DMS79 treated with DMSO at 0.1 percent for 48 hours (cell line): ENCODE measurements at places on chromosomes 3 and 15.

- DNase-seq: no peak
These were observed 35.3 kb downstream of the PBRM1 start for GRCh38 chr3:52650439-52650838.

DNA sequence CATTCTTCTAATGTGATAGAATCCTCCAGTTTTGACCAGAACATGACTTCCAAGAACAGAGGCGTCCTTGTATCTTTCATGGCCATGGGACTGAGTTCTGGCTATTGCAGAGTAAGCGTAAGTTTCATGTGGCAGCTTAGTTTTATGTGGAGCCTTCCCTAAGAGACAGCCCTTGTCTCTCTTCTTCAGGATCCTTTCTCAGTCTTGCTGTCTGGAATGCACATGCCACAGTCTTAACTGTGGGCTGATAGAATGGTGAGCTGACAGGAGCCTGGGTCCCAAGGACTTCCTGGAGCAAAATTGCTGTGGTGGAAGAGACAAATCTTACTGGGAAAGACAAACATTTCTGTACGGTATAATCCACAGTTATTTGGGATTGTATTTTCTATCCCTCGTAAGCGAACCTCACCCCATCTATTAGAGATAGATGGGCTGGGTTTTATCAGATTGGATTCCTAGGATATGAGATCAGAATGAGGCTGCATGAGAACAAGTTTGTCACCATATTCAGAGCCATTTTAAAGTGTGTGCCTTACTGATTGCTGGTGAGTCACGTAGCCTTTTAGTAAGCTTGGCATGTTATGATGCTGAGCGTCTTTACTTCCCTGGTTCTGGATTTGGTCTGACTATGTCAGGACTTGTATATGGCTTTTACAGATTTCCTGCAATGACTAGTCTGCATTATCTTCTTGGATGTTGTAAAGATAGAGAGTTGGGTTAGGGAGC is 32.8 kb downstream of the CDIN1 start:
- no peak for DNase-seq

DNA sequence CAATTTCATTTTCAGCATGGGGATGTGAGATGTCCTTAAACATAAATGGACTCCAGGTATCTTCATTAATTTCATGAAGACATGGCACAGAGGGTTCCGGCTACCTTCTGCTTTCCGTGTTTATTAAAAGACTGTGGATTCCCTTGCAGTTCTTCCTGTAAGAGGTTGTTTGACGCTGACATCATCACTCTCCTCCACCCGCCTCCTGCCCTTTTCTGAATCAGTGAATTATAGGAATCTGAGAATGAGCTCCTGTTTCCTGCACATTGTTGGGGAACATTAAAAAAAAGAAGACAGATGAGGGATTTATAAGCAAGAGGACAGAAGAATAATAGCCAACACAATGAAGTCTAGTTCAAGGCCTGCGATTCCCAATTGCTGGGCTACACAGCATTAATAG is 191.3 kb downstream of the LPP start:
- no peak for DNase-seq

GRCh38 chr15:89576417-89576773 is 1.1 kb downstream of the TICRR start:
- DNase-seq: no peak

DNA sequence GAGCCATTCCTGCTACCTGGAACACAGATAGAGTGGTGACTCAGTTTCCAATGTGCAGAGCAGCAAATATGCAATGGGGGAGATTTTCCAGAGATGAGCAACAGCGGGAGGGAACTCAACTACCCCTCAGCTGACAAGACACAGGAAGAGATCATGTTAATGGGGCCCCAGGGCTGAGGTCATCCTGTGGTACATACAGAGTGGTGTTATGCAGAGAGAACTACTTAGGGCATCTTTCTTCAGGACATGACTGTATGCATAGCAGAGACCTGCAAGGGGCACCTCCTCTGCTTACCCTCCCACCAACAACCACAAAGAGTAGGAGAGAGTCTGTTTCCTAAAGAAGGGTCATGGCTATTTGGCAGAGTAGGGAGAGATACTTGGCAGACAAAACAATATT is 6.8 kb upstream of the TBC1D5 start:
- DNase-seq: no peak

- no peak for DNase-seq
These were observed 37.5 kb downstream of the NBEAL2 start for GRCh38 chr3:47016934-47017435.

DNA sequence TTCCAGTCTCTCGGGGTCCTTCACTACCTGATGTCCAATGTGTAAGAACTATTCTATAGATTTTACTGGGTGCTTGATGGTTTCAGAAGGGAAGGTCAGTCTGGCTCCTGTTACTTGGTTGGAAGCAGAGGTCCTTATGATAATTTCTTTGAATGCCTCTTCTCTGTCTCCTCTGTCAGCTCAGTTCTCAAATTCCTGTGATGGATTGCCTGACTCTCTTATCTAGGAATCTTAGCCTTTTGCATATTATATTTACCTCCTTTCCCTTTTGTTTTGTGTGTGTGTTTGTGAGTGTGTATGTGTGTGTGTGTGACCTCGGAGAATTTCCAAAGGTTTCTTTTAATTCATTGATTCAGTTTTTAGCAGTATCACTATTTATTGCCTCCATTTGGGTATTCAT is 88.2 kb downstream of the ARNT2 start:
- no peak for DNase-seq

GRCh38 chr15:62934236-62934971 is 108.1 kb upstream of the TPM1 start:
- no peak for DNase-seq

GRCh38 chr3:8266730-8267131 is 234.9 kb upstream of the LMCD1 start:
- DNase-seq: no peak

- no peak for DNase-seq
These were observed 7.2 kb upstream of the OTOL1 start for GRCh38 chr3:161489395-161489794.

- DNase-seq: no peak
These were observed 109.8 kb downstream of the IL12A start for GRCh38 chr3:160098261-160098908.

GRCh38 chr3:15958692-15959433 is 161.1 kb upstream of the ANKRD28 start:
- no peak for DNase-seq

- DNase-seq: no peak
These were observed 196.0 kb downstream of the DPH6 start for GRCh38 chr15:35349916-35350315.

DNA sequence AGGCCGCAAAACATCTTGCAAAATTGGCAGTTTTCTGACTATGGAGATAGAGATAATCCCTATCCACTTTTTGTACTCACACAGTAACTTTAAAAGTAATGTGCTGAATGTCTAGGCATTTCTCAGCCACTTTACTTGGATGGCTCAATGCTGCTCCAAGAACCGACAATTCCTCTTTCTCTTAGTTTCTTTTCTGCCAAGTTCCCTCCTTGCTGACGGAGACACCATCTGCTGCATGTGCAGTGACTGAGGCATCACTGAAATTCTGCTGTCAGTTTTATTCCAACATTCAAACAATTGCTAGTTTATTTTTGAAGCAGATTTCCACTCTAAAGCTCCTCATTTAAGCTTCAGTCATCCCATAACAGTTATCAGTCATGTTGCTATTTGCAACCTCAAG is 116.0 kb upstream of the RBMS3 start:
- DNase-seq: no peak

GRCh38 chr3:31831591-31831990 is 149.5 kb downstream of the OSBPL10 start:
- no peak for DNase-seq

DNA sequence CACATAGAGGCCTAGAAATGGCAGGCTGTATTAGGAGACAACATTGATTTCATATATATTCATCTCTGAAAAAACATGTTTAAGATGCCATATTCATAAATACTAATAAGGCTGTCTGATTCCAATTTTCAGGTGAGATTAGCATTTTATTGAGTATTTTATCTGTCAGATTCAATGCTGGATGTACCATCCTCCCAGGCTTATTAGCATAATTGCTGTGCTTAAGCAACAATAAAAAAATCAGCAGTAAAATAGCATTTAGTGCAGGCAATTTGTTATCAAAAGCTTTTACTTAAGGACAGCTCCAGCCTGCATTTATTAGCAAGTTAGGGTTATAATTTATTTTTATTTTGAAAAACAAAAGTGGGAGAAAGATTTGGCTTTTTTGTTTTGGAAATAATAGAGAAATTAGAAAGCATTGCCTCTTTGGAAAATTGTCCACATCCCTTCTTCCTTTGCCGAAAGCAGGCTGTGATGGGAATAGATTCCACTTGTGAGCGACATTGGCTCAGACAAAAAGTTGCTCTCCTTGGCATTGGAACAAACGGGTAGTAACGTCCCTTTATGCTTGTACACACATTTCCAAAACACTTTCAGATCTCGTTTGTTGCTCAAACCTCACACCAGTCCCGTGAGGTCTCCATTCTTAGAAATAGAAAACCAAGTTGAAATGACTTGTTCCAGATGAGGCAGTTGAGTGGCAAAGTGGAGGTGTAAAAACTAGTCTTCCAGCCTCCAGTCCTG is 134.0 kb downstream of the LPP start:
- DNase-seq: no peak

- DNase-seq: no peak
These were observed 13.3 kb downstream of the GABPB1 start for GRCh38 chr15:50341616-50342136.

DNA sequence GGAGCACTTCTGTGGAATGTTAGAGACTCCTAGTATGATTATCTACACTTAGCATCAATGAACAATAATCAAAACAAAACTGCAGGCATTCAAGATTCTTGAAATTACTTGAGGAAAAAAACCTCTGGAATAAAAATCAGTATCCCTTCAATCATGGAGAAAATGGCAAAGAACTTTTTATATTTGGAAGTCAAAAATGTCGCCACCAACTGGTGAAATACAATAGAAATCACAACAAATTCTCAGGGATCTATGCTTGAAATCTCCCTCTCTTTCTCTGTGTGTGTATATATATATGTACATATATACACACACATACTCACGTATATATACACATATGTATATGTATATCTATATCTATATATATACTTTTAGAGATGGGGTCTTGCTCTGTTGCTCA is 378.9 kb upstream of the ALCAM start:
- no peak for DNase-seq

DNA sequence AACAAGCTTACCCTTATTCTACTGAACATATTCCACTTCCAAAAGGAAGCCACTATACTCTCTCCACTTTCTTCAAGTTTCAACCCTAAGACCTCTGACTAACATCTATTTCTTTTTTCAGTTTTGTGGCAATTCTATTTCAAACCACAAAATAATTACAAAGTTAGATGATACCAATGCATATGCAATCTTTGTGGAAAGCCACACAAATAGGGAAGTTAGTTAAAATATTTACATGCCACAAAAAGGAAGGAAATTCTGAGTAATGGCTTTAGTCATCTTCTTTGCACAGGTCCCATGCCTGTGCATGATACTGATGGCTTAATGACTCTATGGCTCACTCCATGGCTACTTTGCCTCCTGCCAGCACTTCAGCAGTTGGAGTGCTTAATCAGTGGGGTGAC is 57.0 kb upstream of the MCTP2 start:
- DNase-seq: no peak

- no peak for DNase-seq
These were observed 71.4 kb downstream of the SPSB4 start for GRCh38 chr3:141122455-141123030.

- DNase-seq: no peak
These were observed 627.7 kb upstream of the AGTR1 start for GRCh38 chr3:148070041-148070440.

DNA sequence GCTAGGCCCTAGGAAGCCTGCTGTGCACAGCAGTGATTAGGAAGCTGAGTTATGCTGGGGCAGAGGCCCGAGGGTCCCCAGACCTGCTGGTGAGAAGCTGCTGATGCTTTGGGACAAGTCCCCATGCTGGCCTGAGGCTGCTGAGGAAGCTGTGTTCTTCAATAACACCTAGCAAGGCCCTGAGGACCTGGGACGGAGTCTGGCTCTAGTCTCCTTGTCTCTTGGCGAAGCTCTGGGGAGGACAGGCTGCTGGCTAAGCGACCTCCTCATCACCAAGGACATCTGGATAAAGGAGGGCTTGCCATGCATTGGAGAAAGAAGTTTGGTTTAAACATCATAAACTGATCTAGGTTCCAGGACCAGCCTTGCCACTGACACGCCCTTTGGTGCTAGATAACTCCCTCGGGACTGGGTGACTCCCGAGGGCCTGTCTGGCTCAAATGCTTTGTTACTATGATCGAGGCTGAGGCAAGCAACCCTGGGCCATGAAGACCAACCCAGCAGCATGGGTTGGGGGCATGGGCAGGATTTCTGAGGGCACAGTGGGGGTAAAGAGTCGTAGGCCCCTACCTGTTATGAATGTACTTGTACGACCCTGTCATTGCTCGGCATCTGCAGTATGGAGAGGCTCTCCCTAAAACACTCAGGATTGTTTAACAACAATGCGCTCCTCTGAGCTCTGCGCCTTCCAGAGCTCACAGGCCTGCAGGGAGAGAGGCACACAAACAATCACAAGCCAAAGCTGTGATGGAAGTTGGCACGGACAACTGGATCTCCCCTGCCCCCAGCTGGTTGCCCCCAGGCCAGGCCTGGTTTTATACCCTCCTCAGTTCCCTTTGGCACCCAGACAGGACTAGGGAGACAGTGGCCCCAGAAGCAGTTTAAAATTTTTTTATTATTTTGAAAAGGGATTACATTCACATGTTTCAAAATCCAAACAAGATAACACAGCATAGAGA is 64.4 kb downstream of the LINGO1 start:
- no peak for DNase-seq

DNA sequence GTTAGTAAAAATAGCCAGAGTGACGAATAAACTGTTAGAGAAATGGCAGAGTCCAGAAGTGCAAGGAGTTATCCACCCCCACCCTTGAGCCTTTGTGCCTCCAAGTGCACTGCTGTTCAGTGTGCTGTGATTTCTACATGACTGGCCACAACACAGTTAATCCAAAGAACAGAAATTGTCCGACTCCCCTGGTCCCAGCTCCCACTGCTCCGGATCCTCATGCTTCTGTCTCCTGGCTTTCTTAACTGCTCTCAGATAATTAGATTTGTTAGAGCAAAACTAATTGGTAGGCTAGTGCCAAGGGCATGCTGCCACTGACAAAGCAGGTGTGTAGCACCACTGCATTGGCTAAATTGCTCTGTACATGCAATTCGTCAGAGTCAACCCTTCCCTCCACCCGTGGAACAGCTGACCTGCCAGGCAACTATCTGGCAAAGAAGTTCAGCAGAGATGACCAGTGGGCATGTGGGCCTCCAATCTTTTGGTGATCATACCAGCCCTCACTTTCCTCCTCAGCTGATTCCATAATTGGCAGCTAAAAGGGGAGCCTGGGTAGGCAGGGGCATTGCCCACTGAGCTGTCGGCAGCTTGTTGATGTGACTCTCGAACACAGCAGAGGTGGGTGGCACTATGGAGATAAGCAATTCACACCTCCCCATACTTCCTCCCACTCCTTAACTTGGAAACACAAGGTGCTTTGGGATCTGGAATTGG is 18.9 kb upstream of the ACAP2 start:
- no peak for DNase-seq

DNA sequence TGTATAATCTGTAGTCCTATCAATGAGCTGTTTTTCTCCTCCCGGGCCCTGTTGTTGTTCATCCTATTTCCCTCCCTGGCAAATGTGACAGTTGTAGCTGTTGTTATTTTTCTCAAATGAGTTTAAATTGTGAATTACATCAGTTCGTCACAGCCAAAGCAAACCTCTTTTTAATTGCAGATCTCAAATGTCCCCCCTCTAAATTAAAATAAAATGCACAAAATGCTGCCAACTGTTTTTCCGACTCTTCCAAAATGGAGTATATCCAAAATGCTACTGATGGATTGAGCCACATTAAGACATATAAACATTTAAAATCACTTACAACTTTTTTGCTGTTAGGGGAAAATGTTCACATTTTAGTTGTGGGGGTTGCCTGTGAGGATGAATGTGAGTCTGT is 29.8 kb upstream of the SUCLG2 start:
- no peak for DNase-seq
